H54 (cell line): ENCODE measurements at places on chromosomes 7 and 10.

- no peak for DNase-seq
These were observed 77.0 kb downstream of the TSPAN12 start for GRCh38 chr7:120780938-120781337.

DNA sequence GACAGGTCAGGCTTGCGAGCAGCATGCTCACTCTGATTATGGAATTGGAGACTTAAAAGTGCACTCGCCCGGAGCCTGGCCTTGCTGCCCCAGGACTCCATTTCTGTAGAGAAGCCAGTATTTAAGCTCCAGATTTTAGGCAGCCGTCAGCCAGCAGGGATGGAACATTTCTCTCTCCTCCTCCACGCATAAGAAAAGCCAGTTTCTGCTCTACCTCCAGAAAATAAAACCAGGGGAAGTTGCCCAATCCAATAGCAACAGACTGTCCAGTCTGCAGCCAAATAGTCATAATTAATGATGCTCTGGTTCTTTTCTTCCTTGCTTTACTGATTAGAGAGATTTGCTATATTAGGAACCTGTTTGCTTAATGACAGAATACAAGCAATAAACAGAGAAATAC is 203.2 kb downstream of the GFRA1 start:
- no peak for DNase-seq

GRCh38 chr7:46681865-46682503 is 760.9 kb upstream of the IGFBP3 start:
- no peak for DNase-seq

DNA sequence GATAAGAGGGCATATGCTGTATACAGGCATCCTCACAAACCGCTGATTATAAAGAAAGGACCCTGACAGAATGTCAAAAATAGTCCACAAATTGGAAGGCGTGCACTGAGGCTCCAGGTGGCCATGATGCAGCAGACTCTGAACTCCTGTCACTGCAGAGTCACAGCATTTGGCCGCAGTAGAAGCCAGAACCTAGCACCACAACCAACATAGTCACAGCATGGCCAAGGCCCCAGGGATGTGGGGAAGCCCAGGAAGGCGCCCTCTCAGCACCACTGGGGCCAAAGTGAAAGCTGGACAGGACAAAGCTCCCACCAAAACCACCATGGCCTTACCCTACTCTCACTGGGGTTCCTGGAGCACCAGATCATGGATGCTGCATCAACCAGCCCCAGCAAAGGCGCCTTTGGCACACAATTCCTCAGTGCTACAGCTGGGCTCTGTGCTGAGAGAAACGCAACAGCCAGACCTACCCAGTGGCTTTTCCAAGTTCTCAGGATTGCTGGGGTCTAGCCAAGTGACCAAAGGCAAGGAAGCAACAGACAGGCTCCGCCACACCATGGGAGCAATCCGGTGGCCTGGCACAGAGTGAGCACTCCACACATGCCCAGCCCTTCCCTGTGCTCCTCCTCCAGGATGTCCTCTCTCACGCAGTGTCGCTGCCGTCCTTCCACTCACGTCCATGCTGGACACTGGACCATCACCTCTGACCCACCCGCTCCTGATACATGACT is 60.2 kb downstream of the STK17A start:
- DNase-seq: no peak

DNA sequence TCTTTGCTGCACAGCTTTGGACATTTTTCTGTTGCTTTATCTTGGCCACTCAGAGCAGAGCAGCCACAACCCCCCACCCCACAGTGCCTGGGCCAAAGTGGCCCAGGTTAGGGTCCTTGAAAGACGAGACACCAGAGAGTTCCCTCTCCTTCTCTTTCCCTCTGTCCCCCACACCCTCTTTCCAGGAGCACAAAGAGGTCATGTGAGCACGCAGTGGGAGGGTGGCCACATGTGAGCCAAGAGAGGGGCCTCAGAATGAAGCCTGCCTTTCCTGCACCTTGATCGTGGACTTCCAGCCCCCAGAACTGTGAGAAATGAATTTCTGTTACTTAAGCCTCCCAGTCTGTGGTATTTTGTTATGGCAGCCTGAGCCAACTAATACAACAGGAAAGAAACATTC is 14.6 kb upstream of the MSMB start:
- no peak for DNase-seq

DNA sequence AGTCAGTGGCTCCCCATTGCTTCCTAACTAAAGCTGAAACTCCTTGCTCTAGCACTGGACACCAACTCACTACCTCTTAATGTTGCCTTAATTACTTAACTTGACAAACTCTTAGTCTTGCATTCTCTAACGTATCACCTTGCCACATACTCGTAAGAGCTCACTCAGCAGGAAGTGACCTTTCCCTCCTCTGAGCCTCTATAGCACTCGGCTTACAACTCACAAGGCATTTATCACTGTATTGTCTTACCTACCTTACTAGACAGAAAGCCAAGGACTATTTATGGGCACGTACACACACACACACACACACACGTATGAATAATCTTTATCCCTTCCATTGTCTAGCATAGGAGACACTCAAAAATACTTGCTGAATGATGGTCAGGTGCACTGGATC is 21.2 kb downstream of the CEP41 start:
- DNase-seq: no peak
